ENCODE measurements at places on chromosomes 13 and 19.

DNA sequence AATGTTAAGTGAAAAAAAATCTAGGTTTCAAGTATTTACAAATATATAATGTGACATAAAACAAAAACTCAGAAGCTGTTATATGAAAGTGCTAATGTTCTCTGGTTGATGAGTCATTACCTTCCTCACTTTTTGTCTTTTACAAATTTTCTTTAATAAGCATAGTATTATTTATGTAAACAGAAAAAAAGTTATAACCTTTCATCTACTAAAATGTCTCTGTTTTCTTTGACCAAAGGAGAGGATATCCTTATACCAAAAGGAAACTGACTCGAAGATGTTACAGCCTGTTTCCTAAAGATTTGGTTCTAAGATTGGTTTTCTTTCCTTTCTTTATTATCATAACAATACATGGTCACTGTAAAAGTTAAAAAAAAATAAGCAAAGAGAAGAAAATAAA is 38.0 kb downstream of the RCBTB2 start:
- no peak for DNase-seq

DNA sequence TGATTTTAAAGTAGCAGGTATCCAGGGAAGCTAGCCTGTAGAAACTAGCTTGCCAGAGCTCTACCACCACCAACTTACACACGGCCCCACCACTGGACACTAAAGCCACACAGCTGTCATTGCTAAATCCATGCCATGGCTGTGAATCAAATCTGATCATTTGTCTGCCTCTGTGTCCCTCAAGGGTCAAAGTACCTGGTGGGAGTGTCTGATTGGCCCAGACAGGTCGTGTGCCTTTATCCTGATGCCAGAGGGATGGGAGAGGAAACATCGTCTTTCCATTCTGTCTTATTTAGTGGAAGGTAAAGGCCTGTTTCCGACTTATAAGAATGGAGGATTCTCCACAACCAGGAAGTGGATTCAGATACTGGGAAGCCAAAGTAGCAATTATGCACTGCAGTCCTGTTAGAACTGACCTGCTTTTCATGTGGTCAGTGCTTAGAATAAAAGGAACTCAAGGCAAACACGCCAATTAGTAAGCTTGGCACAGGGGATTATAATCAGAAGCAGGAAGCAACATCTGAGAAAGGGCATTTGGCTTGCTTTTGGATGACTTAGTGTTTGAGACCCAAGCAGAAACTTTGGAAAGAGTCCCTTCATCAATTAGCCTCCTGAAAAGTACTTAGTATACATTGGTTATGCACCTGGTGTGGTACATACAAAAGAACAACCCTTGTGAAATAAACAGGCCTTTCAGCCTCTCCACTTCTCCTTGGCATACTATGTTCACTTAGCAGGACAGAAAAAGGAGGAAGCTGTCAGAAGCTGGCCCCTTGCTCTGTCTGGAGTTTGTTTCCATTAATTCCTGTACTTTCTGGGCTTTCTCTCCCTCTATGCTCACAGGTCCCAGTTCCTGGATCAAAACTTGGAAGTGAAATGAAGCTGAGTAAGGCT is 192.4 kb downstream of the NUFIP1 start:
- no peak for DNase-seq

DNA sequence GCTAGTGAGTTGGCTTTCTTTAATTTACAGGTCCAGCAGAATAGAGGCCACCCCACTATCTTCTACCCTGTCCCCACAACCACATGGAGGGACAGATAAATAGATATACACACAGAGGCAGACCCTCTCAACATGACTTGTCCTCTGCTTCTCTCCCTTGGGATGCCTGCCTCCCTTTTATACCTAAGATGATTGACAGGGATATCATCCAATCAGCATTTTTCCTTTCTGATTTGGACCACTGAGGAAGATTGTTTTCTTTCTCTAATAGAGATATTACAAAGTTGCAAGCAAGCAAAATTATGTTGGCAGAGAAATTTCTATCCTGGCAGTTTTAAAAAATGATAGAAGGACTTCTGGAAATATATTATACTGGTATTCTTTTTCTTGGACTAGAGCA is 35.8 kb downstream of the STOML3 start:
- no peak for DNase-seq

GRCh38 chr13:96822895-96823294 is 171.4 kb downstream of the OXGR1 start:
- DNase-seq: no peak

GRCh38 chr19:41027273-41027967 is 36.3 kb downstream of the CYP2B6 start:
- DNase-seq: no peak

- no peak for DNase-seq
Measured at GRCh38 chr13:57988276-57988675, 356.7 kb downstream of the PCDH17 start.

DNA sequence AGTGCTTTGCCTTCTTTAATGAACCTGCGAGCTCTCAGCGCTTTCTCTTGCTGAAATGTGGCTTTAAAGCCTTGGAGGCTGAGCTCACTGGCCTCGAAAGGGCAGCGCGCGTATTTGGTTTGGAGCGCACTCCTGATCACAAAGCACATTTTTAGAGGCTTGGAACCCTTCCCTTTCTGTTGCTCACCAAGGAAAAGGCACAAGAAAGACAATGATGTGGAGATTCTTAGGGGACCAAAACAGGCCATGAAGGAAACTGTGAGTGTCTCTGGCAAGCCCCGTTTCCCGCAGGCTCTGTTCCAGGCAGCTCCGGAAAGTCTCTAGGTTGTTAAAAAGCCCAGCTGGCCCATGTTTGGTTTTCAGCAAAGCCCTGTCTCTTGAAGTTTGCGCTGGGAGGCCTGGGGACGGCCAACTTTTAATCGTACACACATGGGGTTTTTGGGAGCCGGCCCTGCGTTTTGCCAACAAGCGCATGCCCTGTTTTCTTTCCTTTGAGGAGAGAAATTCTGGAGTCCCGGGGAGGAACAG is 9.4 kb upstream of the SPC24 start:
- no peak for DNase-seq

- no peak for DNase-seq
Measured at GRCh38 chr13:111322916-111323331, 2.5 kb downstream of the TEX29 start.

DNA sequence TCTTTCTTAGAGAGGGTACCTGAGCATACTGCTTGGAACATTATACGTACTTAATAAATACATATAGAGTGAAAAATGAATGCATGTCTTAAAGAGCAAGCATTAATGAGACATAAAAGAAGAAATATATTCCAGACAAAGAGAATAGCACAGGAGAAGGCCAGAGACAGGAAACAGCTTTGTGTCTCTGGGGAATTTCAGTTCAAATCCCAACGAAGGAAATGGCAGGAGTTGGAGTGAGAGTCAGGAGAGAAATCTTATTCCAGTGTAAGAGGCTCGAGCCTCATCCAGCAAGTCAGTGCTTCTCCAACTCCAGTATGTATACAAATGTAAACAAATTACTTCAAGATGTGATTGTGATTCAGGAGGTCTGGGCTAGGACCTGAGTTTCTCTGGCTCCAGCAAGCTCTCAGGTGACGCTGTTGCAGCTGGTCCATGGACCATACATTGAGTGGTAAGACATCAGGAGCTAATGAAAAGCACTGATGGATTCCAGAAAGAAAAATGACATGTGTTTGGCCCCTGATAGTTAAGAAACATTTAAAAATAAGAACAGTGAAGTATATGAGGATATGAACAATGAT is 108.2 kb downstream of the RAP2A start:
- DNase-seq: no peak

- DNase-seq: no peak
Measured at GRCh38 chr13:97474349-97474980, 40.5 kb downstream of the RAP2A start.

DNA sequence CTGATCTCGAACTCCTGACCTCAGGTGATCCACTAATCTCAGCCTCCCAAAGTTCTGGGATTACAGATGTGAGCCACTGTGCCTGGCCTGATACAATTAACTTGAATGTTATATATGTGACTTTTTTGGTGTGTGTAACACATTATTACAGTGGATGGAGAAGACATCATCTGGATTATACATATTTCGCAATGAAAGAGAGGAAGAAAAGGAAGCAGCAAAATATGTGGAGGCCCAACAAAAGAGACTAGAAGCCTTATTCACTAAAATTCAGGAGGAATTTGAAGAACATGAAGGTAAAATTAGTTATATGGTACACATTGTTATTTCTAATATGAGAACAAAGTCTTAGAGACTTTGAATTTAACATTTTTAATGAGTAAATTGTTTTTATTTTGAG is 55.5 kb downstream of the BRCA2 start:
- DNase-seq: no peak

DNA sequence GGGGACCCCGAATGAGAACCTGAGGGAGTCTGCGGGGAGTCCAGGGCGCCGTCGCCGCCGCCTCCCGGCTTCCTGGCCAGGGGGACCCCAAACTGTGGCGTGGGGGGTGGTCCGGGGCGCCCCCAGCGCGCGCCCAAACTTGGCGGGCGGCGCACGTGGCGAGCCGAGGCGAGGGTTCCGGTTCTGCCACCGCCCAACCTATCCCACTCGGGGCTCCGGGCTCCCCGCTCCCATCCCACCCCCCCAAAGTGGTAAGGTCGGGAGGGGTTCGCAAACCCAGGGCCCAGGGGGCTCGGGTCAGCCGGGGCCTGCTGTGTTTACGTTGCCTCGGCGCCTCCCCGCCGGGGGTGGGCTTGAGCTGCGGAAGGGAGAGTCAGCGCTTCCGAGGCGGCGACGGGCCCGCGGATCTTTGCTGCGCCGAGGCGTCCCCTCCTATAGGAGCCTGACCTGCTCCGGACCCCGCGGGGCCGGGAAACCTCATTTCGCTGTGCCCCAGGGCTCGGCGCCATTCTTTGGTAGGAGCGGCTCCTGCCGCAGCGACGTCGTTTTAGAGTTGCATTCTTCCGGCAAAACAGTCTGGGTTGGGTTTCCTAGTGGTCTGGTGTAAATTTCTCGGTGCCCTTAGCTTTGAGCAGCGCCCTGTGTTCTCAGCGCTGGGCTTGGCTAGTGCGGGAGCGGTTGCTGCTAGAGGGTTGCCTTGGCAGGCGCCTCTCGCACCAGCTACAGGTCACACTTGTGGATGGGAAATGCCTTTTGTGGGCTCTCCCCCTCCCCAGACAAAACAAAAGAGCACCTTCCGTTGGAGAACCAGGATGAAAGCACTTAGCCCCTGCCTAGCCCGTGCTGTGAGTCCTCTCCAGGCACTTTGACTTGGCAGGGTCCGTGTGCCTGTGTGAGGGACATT is 1.2 kb downstream of the DAZAP1 start:
- DNase-seq: no peak

GRCh38 chr19:43478323-43478722 is 12.9 kb upstream of the LYPD3 start:
- no peak for DNase-seq

- peak; percentile 57 for DNase-seq
Measured at GRCh38 chr19:47284324-47284899, 9.7 kb downstream of the INAFM1 start.

DNA sequence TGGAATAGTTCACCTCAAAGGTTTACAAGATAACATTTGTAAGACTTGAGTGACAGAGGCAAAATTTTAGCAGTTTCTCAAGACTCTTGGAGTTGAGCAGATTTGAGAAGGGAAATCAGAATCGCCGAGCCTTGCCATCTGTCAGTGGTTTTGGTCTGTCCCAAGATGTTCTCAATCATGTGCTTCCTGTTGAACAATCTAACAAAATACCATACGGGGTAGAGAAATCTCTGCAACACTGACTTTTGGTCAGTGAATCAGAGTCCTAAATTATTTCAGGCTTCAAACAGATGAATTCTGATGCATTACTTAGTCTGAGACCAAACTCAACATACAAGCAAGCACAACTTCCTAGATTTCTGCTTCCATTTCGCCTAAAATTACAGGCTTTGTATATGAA is 3.8 kb downstream of the KCTD12 start:
- DNase-seq: no peak

GRCh38 chr19:33631609-33631973 is 9.8 kb downstream of the CHST8 start:
- no peak for DNase-seq
